ENCODE measurements at places on chromosomes 4 and X.
A peak's percentile ranks its signal among the peaks of the same experiment; 100 is the strongest.

DNA sequence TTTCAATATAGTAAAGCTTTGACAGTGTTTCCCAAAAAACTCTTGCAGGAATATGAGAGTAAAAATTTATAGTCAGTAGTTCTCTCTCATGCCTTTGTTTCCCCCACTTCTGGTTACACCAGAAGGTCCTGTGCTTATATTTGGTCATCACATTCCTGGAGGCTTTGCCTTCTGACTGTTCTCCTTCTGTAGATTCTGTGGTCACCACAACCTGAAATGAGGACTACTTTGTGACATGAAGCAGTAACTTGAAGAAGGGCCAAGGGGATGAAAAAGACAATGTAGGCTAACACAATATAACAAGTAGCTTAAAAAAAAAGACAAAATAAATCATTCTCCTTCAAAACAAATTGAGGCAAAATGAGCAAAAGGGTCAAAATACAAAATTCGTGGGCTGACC, 366.2 kb upstream of the NR3C2 start:
- DNase-seq, result no peak

DNA sequence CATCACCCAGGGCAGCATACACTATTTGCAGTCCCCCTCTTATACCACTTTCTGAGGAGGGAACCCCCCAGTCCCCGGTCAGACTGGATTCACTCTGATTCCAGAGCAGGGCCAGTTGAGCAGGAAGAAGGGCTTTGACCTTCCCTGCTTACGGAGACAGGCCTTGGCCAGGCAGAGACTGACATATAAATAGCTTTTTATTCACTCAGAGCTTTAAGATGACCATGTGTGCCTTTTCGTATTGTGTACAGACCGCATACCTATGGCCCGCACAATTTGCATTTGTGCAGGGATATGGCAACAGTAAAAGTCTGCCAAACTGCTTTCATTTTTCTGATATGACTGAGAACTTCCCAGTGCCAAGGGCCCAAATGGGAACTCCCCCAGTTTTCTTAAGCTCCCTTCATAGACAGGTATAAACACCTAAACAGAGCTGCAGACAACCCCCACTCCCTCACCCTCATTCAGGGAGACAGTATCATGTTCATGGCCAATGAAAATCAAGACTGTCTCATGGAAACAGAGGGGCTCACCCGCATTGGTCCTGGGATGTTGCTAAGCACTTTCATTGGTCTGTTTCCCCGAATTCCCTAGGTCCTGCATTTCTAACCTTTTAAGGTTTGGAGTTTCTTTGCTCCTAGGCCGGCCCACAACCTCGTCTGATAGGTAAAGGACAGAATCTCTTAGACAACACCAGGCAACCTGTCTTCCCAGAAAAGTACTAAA, 86.0 kb downstream of the RTL5 start:
- no peak for DNase-seq

- no peak for DNase-seq
Observed at GRCh38 chrX:42073448-42073847, 150.1 kb upstream of the CASK start.

DNA sequence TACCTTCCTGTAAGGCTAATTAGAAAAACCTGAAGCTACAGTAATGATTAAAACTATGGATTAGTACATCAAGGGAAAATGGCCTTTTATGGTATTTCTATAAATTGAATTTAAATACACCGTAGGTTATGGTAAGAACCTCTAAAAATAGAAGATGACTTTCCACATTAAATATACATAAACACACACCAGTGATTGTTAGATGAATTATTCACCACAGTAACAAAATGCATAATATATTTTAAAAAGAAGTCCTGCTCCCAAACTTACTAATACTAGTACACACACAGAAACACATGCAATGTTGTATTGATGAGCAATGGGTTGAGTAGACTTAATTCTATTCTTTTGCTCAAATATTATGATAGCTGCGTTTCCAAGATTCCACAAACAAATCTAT, 277.9 kb upstream of the ANKRD50 start:
- no peak for DNase-seq

- DNase-seq, result no peak
Observed at GRCh38 chr4:101556842-101557241, 209.5 kb upstream of the PPP3CA start.

- no peak for DNase-seq
Observed at GRCh38 chr4:155742310-155743015, 16.4 kb upstream of the GUCY1B1 start.

DNA sequence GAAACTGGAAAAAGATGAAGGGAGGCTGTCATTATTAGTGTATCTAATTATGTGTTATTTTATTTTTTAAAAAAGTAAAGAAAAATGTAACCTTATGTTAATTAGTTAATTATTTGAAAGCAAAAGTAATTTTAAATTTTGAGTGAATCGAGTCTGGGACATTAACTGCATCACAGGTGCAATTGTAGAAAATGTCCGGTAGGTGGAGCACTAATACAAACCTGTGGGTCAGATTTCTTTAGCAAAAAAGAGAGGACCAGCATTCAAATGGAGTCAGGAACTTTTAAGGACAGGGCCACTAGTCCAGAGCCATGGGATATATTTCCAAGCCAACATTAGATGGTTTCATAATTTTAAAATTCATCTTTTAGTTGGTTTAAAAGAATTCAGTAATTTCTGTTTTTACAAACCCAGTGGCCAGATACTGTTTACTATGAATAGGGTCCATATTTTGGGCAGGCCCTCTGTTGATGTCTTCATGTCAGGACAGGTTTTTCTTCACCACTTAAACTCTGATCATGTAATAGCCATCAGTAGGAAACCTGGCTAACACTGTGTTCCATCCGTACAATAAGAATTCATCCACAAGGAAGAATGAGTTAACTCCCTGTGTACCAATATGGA, 27.2 kb downstream of the BST1 start:
- DNase-seq, result peak; percentile 53

- no peak for DNase-seq
Observed at GRCh38 chrX:97224148-97224547, 340.4 kb downstream of the RPA4 start.

GRCh38 chr4:165299399-165300060, 27.9 kb upstream of the MSMO1 start:
- no peak for DNase-seq

- no peak for DNase-seq
Observed at GRCh38 chr4:85656759-85657505, 182.0 kb downstream of the ARHGAP24 start.

DNA sequence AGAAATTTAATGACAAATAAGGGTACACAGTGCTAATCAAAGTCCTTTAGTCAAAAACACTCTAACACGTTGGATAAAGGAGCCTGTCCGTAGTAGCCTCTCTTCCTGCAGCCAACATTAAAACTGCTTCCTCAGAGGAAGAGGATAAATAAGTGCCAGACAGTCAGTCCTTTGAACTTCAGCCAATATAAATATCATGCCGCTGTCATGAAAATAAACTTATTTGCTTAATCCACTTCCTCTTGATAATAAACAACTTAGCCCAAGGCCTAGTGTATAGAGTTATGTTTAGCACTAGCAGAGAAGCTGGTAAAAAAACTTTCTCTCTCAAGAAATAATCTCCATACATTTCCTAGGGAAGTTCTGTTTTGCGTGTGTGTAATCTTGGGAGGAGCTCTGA, 196.7 kb downstream of the HS3ST1 start:
- no peak for DNase-seq

GRCh38 chr4:84948056-84948455, 18.4 kb downstream of the WDFY3 start:
- DNase-seq, result no peak

DNA sequence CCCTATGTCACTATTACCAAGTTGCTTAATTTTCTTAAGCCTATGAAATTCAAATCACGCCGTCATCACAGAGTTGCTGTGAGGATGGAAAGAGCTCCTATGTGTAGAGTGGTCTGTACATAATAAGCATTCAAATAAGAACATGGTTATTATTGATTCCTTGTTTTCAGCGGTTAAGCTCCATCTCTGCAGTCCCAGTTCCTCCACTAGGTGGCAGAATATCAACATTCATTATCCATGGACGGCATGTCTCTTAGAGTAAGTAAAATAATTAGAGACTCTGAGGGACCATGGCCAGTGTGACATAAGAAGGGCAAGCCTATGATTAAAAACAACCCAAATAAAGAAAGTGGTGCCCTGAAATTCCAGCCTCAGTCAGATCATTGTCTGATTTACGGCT, 132.5 kb upstream of the NHS start:
- DNase-seq, result peak; percentile 20

DNA sequence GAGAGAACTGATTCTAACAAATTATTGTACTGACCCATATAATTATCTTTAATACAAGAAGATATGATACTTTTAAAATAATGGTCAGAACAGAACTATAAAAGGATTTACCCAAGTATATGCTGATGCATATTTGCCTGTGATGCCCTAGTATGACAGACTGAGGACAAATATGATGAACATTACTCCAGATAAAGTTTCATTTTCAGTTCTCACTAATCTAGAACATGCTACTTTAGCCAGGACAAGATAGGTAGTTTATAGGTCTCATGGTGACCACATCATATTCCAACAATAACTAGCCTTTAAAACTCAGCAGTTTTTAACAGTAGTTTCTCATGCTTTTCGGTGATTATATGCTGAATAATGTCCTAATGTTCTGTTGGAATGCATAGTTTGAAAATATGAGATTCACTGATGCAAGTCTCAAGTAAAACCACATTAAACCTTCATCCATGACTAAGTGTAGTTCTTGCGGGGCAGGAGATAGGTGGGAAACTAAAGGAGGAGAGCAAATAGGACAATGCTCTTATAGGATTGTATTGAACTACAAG, 295.2 kb upstream of the AGA start:
- DNase-seq, result peak; percentile 47

- DNase-seq, result no peak
Observed at GRCh38 chr4:57089549-57089948, 20.6 kb downstream of the IGFBP7 start.

- no peak for DNase-seq
Observed at GRCh38 chr4:8229331-8229975, 30.4 kb downstream of the SH3TC1 start.

- no peak for DNase-seq
Observed at GRCh38 chr4:87005690-87006425, 71.0 kb downstream of the AFF1 start.

DNA sequence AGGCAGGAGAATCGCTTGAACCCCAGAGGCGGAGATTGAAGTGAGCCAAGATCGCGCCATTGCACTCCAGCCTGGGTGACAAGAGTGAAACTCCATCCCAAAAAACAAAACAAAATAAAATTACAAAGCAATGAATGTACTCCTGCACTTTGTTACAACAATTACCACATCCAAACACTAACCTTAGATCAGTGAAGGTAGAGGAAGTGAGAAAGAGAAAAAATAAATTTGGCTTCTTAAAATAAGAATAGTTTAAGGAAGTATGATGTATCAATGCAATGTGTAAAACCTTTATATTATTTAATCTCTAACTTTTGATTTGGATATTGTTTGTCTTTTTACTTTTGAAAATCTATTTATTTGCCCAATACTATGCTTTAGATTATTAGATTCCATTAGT, 21.7 kb upstream of the CSN1S1 start:
- DNase-seq, result no peak

GRCh38 chr4:148292686-148293085, 149.5 kb downstream of the NR3C2 start:
- DNase-seq, result no peak

GRCh38 chr4:186485561-186486062, 69.8 kb downstream of the MTNR1A start:
- DNase-seq, result peak; percentile 2

GRCh38 chrX:134013092-134013497, 27.7 kb upstream of the GPC3 start:
- no peak for DNase-seq

GRCh38 chr4:44725166-44725565, 1.2 kb downstream of the GNPDA2 start:
- DNase-seq, result no peak

- DNase-seq, result no peak
Observed at GRCh38 chr4:3477750-3478430, 14.8 kb downstream of the DOK7 start.

DNA sequence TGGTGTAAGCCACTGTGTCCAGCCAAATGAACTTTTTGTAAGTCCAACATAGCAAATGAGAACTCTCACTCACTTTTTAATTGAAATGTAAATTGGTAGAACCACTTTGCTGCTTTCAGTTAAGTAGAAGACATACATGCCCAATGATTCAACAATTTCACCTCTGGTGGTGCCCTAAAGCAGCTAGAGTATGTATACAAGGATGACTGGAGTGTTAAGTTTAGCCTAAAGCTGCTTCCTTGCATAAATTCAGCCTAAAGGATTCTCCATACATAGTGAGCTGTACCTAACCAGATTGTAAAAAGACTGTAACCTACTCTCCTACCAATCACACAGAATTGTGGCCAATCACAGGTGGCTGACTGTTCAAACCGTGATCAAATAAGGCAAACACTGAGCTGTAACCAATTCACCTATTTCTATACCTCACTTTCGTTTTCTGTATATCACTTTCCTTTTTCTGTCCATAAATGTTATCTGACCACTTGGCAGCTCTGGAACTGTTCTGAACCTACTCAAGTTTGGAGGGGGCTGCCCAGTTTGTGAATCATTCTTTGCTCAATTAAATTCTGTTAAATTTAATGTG, 39.9 kb downstream of the PDS5A start:
- DNase-seq, result no peak

GRCh38 chr4:142984871-142985585, 138.9 kb upstream of the INPP4B start:
- DNase-seq, result peak; percentile 14

DNA sequence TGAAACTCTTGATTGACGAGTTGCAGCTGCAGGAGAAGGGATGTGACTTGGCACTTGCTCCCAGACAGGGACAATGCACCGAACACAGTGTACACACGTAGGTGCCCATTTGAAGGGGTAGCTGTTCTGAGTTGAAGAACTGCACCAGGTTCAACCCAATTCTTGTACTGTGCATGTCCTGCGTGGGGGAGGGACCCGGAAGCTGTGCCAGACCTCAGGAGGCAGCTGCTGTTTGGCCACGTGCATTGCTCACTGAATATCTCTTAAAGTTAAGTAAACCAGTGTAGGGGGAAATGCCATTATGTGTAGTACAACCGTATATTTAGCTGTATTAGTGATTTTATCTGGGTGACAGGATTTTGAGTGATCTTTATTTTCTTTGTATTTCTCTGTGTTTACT, 12.0 kb upstream of the RBBP7 start:
- peak; percentile 1 for DNase-seq

- DNase-seq, result no peak
Observed at GRCh38 chr4:187208651-187209050, 485.0 kb upstream of the FAT1 start.

DNA sequence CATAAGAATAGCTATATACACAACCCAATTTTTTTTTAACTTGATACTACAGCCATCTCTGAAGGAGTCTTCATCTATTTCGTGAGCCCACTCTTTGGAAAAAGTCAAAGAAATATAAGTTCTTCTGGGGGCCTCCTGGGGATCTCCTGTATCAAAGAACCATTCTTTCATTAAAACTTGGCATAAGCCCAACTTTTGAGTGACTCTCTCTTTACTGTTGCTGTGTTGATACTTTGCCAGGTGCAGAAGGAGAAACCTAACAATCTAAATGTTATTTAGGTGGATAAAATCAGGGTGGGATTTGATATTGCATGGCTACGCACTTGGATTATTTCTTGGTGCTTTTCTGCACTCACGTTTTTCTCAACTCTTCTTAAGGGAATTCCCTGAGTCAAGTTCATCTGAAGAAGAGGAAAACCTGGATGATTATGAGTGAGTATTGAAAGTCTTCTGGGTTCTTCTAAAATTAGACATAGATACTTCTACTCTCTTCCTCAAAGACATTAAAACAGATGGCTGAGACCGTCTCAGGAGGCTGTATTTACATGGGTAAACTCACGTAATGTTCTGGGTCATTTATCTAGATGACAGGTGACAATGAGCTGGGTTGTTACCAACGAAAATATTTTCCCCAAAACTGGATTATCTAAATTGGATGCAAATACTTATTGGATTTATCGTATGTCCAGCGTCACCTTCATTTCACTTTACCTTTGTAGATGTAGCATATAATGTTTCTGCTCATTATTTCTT, 25.2 kb downstream of the BMX start:
- no peak for DNase-seq
